Hematopoietic multipotent progenitor cell treated with erythropoietin and hydrocortisone succinate and interleukin-3 and kit ligand, for 4 days (in vitro differentiated cells): ENCODE measurements at places on chromosomes 5 and 9.

DNA sequence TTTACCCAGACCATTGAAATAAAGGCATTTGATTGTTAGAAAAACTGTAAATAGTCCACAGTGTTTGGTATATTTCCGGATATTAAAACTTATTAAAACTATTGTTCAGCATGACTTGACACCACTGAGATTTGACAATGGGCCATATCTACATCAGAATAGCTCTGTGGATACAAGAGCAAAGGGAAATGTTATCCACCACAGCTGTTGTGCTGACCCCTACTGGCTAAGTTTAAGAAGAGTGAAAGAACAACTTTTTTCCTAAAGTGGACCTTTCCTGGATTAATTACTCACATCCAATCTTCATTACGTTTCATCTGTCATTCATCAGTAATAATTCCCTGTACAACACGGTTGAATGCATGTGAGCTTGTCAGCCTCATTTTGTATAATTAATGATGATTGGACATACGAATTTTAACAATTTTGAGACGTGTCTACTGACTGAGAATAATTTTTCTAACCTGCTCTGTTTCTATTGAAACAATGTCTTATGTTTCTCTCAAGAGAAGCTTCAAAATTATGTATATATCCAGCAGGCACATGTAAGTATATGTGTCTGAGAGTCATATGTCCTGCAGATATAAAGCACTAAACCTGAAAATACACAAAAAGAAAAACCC lies 1952.6 kb downstream of the MAT2B start:
- peak; percentile 80 for DNase-seq

DNA sequence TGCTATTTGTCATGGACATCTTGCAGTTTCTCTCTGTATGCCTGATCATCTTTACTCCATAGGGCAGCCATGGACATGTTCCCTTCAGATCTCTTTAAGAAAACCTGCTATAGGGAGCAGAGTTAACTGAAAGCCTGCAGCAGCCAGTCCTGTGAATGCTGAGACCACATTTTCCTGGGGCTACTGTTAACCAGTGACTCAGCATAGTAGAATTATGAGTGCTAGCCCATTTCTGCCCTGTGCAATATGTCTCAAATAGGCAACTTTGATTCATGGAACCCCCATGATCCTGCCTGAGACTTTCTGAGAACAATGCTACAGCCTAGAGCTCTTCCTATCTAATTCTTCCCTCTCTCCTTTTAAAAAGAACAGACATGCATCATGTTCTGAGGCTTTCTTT lies 624.2 kb downstream of the CHSY3 start:
- no peak for DNase-seq

DNA sequence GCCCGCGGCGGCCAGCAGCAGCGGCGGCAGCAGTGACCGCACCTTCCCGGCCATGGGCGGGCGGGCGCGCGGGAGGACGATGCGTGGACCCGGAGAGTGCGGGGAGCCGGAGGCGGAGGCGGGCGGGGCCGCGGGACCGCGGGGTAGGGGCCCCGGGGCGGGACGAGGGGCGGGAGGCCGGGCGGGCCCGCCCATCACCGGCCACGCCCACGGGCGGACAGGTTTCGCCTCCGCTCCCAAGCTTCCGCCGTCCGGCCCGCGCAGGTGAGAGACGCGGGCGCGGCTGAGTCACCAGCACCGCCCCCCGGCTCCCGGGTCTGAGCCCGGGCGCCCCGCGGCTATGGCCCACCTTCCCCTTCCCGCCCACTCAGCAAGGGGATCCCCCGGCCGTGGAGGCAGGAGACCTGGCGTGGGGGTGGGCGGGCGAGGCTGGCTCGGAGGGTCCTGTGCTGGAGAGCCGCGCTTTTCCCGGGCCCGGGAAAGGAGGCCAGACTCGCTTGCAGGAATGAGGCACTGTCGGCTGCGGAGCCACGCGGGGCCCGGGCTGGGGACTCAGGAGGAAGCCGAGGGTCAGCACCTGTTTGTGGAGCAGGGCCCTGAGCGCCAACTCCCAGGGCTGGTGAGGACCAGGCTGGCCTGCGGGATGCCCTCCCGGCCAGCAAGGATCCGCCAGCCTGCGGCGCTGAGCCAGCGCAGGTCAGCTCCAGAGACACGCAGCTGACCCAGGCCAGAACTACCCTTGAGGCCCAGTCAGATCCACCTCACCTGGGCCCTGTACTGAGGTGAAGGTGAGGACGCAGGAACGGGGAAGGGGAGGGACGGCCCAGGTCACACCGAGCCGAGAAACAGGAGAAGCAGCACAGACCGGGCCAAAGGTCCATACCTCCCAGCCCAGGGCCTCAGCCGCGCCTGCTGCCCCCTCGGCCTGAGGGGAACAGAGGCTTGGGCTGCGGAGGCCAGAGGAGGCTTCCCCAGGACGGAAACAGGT lies at the start of gene ENTPD2:
Gene ENTPD2, minus strand, starts transcription at position 118 of the 988 bp plus-strand sequence. Its CDS starts 64 bp downstream, at position 54.
- no peak for DNase-seq

DNA sequence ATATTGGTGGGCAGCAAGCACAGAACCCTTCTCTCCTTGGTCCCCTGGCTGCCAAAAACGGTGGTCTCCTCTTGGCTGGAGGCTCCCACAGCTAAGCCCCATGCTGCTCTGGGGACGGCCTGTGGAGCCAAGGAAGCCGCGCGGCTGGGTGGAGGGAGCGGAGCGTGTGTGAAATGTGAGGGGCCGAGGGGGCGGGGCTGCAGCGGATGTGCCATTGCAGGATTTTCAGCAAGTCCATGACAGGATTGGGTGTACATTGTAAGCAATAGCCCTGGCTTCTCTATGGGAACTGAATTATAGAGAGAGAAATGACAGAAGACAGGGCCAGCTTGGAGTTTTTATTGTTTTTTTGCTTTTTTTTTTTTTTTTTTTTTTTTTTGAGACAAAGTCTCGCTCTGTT lies 336.5 kb downstream of the DIRAS2 start:
- no peak for DNase-seq

DNA sequence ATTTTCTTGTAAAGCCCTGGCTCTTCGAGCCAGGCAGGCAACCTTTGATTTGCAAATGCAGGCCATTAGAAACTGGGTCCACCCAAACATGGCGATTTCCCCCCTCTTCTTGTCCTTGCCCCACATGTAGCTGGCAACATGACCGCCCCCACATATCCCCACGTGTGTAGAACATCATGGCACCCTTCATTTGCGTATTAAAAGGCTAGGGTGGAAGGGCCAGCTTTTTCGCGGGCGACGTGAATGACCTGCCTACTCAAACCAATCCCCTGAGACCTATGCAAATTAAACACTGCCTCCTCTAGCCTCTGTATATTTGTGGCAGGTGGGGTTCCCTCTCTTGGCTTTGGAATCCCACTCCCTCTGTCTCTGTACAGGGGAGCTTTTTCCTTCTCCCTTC lies 107.0 kb upstream of the CLINT1 start:
- no peak for DNase-seq

GRCh38 chr5:61319388-61320146 lies 12.5 kb upstream of the ZSWIM6 start:
- DNase-seq: peak; percentile 60

- peak; percentile 27 for DNase-seq
These were observed 159.0 kb downstream of the HACD4 start for GRCh38 chr9:20872340-20872977.

GRCh38 chr9:124231095-124231737 lies 26.5 kb upstream of the NEK6 start:
- no peak for DNase-seq

DNA sequence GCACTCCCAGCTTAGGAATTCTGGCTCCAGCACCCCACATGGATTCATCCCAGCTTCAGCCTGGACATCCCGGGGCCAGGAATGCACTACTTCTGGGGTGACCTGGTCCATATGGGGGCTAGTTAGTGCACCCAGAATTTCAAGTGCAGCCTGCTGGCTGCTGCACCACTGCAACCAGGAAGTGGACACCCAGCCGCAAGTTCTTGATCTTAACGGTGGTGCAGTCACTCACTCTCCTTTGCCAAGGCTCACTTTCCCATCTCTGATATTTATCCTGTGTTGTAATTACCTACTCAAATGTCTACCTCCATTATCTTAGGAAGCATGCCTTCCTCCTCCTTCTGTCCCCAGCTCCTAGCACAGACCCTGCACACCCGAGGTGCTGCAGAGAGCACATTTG lies 26.2 kb upstream of the RAB14 start:
- peak; percentile 57 for DNase-seq

DNA sequence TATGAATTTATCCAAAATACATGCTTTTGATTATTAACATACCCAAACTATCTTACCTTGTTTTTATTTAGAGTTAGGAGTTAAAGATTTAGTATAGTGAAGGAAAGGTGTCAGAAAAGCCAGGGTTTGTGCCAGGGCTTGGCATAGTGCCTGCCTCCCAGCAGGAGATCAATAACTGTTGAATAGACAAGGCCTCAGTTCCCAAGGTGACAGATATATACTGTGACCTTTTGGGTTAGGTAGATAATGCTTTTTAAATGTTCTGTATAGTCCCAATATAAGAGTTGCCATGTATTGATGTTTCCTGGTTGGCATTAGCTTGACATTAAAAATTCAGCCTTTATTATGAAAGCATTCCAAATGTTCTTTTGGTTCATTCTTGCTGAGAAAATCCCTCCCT lies 121.8 kb downstream of the MCTP1 start:
- no peak for DNase-seq

GRCh38 chr9:93686127-93686879 lies 109.9 kb downstream of the PHF2 start:
- DNase-seq: no peak

GRCh38 chr5:11177999-11178711 lies 417.1 kb upstream of the DAP start:
- DNase-seq: no peak

DNA sequence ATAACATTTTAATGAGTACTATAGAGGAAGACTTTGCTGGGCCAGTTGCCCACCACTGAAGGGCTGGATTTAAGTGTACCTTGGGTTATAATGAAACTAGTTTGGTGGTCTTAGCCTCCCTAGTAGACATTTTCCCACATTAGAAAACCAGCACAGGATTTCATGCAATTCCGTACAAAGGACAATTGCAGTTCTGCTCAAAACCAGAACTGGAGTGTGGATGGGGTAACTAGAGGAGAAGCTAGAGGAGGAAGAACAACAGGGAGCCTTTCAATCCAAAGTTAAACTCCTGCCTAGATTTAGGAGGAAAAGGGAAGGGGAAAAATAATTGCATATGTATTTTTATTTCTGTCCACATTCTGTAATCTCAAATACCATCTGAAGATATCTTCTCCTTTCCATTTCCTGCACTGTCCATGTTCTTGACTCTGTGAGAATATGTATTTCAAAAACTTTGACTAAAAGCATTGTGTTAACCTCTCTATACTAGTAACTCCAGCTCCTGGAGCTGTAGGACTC lies 97.5 kb upstream of the SSBP2 start:
- DNase-seq: peak; percentile 53

- DNase-seq: peak; percentile 61
These were observed 5.6 kb downstream of the RMI1 start for GRCh38 chr9:83986195-83986594.

DNA sequence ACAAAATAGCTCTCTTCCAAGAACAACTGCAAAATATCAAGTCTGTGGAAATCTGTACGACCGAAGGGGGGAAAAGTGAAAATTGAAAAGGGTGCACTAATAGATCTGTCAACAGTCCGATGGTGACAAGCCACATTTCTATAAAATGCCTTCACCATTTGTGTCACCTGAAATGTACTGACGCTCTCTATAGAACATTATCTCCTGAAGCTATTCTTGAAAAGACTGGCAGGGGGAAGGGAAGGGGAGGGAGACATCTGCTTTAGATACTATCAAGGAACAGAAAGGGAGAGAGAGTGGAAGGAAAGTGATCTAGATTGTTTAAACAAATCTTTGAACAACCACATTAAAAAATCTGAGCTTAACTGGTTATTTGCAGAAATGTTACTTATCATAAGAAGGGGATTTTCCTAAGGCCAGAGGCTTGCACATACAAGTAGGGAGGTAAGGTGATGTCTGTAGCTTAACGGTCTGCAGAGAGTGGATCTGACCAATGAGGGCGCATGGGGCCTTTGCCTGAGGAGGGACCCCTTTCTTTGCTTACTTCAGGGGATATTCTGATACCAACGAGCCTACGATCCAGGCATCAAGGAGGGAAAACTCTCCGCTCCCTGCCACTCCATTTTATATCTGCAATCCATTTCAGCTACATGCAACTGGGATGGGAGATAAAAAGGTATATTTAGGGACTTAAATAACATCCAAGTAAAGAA lies 92.1 kb downstream of the CRB2 start:
- no peak for DNase-seq

GRCh38 chr9:12884736-12885395 lies 110.0 kb downstream of the LURAP1L start:
- peak; percentile 11 for DNase-seq
